Cardiac muscle cell (in vitro differentiated cells and primary cell): ENCODE measurements at places on chromosomes 3 and 15. TPM values are rescaled to one million over a fixed set of nuclear protein-coding genes. Genes with fewer than 3 reads are reported as not detected.

- DNase-seq = no peak
Observed at GRCh38 chr3:63964681-63965485, 52.7 kb upstream of the SCAANT1 start.

- peak; percentile 68 for DNase-seq
Observed at GRCh38 chr15:37058316-37058985, 41.9 kb downstream of the MEIS2 start.

DNA sequence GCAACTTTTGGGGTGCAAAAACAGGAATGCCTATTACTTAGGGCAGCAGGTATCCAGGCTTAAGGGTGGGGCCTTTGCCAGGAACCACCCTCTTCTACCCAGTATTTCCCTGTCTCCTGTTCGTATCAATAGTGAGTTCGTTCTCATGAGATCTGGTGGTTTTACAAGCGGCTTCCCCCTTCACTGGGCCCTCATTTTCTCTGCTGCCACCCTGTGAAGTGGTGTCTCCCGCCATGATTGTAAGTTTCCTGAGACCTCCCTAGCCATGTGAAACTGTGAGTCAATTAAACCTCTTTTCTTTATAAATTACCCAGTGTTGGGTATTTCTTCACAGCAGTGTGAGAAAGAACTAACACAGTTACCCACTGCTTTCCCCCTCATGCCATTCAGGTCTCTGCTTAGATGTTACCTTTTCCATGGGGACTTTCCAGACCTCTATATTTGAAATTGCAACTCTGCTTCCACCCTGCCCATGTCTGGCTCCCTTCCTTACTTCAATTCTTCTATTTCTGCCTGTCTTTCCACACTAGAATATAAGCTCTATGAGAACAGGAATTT lies 23.9 kb upstream of the TRA2B start:
- DNase-seq = no peak

DNA sequence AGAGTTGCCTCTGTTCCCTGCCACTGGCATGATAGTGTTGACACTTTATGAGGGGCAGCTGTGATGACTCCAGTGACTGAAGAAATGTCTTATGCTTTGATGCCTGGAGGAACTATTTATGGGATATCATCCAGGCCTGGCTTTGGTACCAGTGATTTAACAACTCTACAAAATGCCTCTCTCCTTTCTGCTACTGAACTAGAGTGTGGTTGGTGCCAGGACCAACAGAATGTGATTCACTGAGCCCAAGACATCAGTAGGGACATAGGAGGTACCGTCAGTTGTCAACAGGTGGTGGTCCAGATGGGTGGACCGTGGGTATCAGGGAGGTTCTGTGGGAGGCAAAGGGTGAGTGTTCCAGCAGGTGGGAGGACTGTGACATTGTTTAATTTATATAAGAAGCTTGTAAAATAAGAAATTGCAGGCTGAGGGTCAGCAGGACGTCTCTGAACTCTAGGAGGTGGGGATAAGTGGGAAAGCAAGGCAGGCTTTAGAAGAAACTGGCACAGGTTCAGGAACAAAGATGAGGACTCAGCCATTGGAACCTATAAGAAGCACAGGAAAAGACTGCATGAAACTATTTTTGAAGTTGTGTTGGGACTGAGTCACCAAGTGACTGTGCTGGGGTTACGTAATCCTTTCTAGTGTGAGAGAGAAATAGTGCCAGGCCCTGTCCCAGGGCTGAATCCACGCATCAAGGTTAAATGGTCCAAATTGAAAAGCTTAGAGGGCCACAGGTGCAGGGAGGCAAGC lies 28.5 kb upstream of the SLC7A14 start:
- peak; percentile 84 for DNase-seq

- DNase-seq = no peak
Observed at GRCh38 chr3:87595798-87596197, 319.4 kb upstream of the POU1F1 start.

GRCh38 chr3:107446706-107447105 lies 69.5 kb downstream of the CCDC54 start:
- no peak for DNase-seq

- no peak for DNase-seq
Observed at GRCh38 chr15:60660290-60661051, 181.5 kb upstream of the ICE2 start.

DNA sequence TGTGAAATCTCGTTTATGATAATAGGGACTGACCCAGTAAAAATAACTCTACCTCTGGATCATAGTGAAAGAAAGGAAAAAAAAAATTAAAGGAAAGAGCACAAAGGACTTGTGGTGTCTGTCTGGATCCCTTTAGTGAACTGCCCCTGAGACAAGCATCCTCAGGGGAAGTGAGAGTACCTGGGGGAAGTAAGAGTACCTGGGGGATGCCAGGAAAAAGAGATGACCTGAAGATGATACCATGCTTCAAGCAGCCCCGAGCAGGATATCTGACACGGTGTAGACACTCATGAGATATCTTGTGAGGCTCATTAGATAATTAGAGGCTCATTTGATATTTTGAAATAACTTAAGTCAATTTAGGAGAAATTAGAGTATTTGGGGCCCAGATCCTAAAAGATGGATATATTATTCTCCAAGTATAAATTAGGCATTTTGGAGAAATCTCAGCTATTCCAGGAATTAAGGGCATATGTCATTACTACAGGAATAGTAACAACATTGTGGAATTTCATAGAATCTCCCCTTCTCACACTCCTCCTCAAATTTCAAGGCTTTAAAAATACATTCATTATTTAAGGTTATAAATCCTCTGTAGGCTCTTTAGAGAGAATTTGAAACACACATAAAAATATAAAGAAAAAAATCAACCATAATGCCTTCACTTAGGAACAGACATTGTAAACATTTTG lies 36.3 kb upstream of the PSMD6 start:
- no peak for DNase-seq

DNA sequence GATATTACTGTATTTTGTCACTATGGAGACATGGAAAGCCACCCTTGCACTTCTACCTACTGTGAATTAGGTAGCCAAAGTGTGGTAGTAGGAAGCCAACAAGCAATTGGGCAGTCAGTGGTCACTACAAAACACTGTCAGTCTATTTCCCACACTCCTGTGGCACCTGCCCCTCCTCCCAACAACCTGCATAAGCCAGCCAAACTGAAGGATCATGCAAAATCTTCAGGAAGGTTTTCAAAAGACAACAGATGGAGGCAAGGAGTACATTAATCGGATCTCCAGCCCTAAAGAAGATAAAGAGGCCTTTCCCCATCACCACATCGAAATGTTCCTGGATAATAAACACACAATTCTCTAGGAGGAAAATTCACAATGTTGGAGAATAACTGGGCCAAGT lies 11.9 kb downstream of the POMGNT2 start:
- no peak for DNase-seq

DNA sequence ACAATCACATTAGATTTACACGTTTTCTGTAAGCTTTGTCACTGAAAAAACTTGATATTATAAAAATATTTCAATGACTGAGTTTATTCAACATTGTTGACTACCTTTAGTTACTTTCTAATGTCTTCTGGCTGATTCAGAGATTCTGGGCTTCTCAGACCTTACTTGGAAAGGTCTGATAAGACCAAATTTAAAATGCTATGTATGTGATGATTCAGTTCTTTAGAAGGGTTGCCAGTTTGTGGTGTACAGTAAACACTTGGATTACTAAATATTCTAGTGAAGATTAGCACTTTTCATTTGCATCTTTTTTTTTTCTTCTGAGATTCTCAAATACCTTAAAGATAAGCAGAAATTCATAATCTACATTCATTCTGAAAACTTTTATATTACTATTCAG lies 49.8 kb downstream of the SGO1 start:
- DNase-seq = peak; percentile 17

- DNase-seq = no peak
Observed at GRCh38 chr3:120355486-120355885, 6.3 kb upstream of the LRRC58 start.

MOBP gene
- not detected in 2 replicates for total RNA-seq

NOX5 gene
- 0.12 and 0.25 TPM in 2 replicates for total RNA-seq

NR1I2 gene
- total RNA-seq = 0.06 TPM in 1 of 2 replicates, not detected in the other

GLDN gene
- 0.07 and 0.92 TPM in 2 replicates for total RNA-seq
